Activated CD4-positive, alpha-beta T cell treated with anti-CD3 and anti-CD28 coated beads for 48 hours (primary cell): ENCODE measurements at places on chromosomes 5 and 9.

- no peak for DNase-seq
Observed at GRCh38 chr5:92332039-92332438, 948.9 kb upstream of the ARRDC3 start.

GRCh38 chr5:11609570-11610303 is 294.5 kb downstream of the CTNND2 start:
- no peak for DNase-seq

- DNase-seq: no peak
Observed at GRCh38 chr5:79653843-79654242, 35.8 kb upstream of the CMYA5 start.

DNA sequence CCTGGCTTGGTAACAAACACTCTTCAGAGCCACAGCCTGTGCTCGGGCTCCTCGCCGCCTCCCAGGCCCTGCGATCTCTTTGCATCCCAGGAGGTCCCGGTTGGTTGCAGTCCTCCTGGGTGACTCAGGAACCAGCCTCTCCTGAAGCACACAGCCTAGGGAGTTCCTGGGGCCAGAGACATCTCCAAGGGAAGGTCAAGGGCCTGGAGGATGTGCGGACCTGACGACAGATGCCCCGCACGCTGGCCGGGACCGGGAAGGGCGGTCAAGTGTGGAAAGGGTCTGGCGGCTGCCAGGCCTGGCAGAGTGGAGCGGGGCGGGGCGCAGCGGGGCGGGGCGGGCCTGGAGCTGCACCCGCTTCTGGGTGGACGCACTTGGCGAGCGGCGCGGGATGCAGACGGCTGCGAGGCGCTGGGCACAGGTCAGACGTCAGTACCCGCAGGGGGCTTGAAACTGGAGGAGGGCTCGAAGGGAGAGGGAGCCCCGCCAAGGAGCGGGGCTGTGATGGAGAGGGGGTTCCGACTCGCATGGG is 45.0 kb upstream of the PRSS3 start:
- DNase-seq: no peak

DNA sequence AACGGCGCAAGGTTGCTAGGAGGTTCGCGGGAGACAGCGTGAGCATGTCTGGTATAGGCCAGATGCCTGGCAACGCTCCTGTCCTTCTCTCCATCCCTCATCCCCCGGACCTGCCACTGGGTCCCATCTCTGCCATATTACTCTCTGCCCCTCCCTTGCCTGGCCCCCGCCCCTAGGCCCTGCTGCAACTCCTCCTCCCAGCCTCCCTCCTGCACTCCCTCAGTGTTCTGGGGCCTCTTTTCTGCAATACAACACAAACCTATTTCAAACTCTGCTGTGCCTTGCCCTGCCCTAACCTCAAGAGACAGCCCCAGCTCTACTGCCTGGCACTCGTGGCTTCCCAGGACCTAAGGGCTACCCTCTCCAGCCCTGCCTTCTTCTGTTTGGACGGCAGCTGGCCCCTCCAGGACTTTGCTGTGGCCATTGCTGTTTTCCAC is 8.9 kb upstream of the DBN1 start:
- DNase-seq: no peak

DNA sequence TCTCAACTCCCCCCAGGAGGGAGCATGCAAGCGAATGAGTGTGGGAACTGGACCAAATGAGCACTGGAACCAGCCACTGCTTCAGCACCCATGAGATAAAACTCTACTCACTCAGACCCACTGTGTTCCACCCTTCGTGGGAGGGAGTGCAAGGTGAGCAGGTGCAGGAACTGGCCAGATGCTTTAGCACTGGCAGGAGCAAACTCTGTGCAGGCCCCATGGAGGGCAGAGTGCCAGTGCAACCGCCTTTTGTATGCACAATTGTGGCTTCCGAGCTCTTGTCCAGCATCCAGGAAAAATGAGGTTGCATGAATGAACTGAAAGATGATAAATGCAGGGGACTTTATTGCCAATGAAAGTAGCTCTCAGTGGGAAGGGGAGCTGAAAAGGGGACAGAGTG is 67.4 kb upstream of the CCDC112 start:
- no peak for DNase-seq

DNA sequence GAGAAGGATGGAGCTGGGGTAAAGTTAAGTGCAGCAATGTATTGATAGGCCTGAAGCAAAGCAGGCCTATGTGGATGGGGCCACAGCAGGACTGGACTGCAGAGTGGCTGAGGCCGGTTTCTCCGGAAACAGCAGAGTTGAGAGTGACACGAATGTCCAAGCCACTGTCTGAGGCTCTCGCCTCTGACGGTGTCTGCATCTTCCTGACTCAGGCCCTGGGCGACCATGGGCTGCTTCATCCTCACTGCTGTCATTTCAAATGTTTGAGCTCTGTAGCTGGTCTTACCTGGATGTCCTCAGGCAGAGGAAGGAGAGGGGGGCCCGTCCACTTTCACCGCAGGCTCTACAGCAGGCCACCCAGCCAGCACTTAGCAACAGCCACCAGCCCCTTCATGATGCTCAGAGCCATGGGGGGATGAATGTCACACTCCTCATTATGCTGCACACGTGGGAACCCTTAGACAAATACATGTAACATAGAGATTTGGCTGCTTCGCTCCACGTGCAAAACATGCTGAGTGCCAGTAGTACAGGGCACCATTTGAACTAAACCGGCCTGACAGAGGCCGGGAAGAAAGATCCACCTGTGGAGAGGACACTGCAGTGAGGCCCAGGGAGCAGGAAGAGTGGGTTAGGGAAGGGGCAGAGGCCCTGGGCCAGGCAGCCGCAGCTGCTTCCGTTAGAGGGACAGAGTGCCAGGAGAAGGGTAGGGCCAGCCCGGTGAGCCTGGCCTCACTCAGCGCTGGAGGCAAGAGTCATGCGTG is 31.7 kb upstream of the NXNL2 start:
- DNase-seq: no peak

- no peak for DNase-seq
Observed at GRCh38 chr5:128169401-128170017, 85.9 kb downstream of the SLC12A2 start.

DNA sequence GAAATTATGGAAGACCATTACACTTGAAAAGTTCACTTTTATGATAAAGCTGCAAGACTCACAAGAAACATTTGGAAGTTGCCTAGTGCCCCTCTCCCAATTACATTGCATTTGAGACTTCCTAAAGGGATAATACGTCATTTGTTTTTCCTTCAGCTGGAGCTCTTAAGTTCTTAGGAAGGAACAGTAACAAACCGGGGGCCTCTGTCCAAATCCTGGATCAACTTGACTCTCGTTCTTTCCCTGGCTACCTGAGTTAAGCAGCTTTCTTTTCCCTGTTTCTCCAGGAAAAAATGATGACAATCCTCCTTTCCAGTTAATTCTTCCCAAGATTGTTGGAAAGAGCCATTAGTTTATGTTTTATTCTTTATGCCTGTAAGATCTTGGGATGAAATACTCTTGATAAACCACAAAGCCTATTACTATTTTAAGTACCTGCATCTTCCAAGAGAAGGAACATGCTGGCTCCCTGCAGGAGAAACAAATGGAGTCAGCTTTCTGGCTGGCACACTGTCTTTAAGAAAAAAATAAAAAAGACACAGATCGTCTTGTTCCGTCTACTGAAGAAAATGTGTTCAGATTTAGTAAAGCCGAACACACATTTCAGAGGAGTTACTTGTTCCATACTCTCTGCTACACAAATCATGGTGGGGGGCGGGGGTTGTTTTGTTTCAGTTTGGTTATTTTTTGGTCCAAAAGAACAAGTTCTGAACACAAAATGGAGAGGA is 297.9 kb downstream of the EFNA5 start:
- DNase-seq: no peak

- no peak for DNase-seq
Observed at GRCh38 chr9:18824095-18824666, 208.8 kb downstream of the SAXO1 start.

- no peak for DNase-seq
Observed at GRCh38 chr9:124496463-124496862, 10.7 kb downstream of the NR5A1 start.

GRCh38 chr5:143445776-143446175 is 42.3 kb upstream of the NR3C1 start:
- DNase-seq: no peak

DNA sequence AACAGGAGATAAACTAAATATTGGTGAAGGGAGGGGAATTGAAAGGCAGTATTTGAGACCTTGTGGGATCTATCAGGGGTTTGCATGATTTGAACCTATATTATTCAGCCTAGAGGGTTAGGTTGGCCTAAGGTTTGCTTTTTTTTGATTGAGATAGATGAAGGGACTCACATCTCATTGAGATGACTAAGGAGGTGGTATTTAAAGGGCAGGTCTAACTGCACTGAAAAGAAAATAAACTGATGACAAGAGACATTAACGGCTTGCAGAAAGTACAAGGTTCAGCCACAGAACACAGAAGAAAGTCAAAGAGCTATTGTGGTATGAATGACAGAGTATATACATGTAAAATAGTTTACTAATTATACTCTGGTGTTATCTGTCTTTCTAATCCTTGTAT is 412.7 kb downstream of the CDH10 start:
- DNase-seq: no peak

GRCh38 chr5:42750507-42750906 is 6.1 kb upstream of the CCDC152 start:
- DNase-seq: no peak

DNA sequence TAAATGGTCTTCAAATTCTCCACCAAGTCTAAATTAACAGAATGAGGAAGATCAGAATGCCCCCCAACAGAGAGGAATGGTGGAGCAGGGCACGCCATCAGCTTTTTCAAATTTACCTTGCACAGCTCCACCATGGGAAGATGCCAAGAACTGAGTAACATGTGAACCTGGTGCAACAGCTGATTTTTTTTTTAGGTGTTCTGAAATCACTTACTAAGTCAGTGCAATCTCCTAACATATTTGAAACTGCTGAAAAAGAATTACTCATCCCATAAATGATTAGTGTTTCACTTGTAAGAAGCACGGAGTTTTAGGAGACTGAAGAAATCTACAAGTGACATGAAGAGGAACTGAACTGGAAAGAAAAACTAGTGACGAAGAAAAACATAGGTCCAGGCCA is 5.1 kb downstream of the TMEM245 start:
- no peak for DNase-seq

GRCh38 chr5:179408611-179409010 is 63.4 kb upstream of the ADAMTS2 start:
- DNase-seq: no peak

GRCh38 chr5:93404246-93404645 is 176.8 kb downstream of the NR2F1-AS1 start:
- no peak for DNase-seq

GRCh38 chr5:102523541-102524175 is 24.9 kb upstream of the SLCO6A1 start:
- DNase-seq: no peak

DNA sequence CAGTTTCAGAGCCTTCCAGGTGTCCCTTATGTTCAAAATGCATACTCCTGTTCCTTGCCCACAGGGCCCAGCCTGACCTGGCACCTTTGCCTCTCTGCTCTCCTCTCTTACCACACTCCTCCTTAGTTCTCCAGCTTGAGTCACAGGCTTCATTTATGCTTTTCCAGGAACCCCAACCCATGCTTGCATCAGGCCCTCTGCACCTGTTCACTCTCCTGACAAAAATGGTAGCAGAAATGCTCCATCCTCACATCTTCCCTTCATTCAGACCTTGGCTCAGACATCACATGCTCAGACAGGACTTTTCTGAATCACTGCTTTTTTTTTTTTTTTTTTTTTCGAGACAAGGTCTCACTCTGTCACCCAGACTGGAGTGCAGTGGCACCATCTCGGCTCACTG is 15.1 kb upstream of the RNF145 start:
- no peak for DNase-seq

- DNase-seq: no peak
Observed at GRCh38 chr5:149140197-149141002, 893 bp upstream of the ABLIM3 start.

DNA sequence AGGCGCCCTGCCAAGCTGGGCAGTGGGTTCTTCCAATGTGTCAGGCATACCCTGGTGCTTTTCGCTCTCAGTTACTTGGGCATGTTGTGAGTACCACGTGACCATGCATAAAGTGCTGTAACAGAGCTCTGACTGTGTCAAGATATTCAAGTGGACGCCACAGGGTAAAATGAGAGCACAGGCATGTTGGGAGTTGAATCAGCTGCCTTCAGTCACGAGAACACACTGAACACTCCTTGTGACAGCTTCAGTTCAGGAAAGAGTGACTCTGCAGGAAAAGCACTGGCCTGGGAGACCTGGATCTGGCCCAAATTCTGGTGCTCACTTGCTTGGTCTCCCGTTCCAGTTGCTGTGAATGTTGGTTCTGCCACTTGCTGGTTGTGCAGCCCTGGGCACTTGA is 5.1 kb downstream of the MLANA start:
- DNase-seq: no peak

- no peak for DNase-seq
Observed at GRCh38 chr9:76374783-76375559, 19.3 kb downstream of the RFK start.

GRCh38 chr9:111925017-111925770 is 28.6 kb downstream of the UGCG start:
- no peak for DNase-seq

DNA sequence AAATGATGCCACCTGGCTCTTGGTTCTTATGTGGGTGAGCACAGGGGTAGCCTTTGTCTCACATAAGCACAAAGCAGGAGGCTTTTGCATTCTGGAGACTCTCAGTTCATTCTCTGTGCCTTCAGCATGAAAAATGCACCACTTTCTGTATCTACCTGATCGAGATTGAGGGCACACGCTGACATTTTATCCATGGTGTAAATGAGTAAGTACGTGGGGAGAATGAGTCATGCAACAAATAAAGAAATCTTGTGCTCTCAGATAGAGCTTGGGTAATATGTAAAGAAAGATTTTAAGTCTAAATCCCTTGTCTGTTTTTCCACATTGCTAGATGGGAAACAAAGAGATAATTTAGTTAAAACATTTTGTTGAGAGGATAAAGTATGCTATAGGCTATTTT is 607.2 kb upstream of the WWC1 start:
- DNase-seq: no peak

DNA sequence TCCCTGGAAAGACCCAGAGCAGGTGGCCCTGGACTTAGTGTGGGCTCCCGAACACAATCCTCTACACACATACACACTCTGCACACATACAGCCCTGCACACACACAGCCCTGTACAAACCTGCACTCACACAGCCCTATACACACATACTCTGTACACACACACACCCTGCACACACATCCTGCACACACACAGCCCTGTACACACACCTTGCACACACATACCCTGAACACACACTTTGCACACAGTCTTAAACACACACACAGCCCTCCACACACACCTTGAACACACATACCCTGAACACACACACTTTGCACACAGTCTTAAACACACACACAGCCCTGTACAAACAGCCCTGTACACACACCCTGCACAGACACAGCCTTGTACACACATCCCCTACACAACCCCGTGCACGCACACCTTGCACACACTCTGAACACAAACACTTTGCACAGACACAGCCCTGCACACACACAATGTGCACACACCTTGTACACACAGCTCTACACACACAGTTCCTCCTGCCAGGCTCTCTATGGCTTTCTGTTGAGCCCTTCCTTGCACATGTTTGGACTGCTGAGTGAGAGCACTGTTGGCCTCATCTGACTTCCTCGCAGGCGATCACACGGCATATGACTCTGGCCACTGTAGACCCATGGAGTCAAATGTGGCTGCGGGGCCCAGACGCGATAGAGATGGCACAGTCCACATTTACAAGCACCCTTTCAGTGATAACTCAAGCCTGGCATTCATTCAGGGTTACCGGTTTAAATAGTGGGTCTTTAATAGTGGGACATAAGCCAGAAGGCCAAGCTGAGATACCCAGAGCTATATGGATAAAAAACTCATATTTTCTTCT is 245.7 kb upstream of the IRX1 start:
- no peak for DNase-seq
